Upper lobe of right lung (tissue), 1 donor: ENCODE measurements at places on chromosomes 12 and 14. TPM values are rescaled to one million over a fixed set of nuclear protein-coding genes. Genes with fewer than 3 reads are reported as not detected.

GRCh38 chr12:92786045-92786444 lies 83.3 kb downstream of the PLEKHG7 start:
- peaks cover 6% of the 10 kb centered on the region for H3K4me1 ChIP-seq
- H3K27me3 ChIP-seq: no peaks in the 10 kb centered on the region
- peaks cover 10% of the 10 kb centered on the region for H3K36me3 ChIP-seq
- no peak overlapping the region for H3K27ac ChIP-seq

DNA sequence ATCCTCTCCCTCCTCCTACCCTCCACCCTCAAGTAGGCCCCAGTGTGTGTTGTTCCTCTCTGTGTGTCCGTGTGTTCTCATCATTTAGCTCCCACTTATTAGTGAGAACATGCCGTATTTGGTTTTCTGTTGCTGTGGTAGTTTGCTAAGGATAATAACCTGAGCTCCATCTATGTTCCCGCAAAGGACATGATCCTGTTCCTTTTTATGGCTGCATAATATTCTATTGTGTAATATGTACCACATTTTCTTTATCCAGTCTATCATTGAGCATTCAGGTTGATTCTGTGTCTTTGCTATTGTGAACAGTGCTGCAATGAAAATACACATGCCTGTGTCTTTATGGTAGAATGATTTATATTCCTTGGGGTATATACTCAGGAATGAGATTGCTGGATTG lies 30.5 kb downstream of the JDP2 start:
- H3K36me3 ChIP-seq: peaks cover 41% of the 10 kb centered on the region
- no peak for DNase-seq
- no peak overlapping the region for H3K27ac ChIP-seq

DNA sequence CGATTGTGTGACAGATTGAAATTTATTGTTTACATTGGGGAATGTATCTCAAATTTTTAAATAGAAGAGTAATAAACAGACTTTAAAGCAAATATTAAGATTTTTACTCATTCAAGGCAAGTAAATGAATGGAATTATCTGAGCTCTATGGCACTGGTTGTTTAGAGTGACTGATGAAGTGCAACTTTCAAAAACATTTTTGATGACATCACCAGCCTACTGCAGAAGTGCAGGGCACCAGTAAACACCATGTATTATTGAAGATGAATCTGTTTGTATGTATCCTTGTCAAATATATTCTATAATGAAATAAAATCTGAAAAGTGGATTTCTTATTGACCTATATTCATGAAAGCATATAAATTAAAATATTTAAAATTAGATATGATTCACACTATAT lies 124.0 kb upstream of the EVL start:
- no peak for DNase-seq
- no peak overlapping the region for H3K27ac ChIP-seq
- no peak overlapping the region for H3K4me3 ChIP-seq
- H3K36me3 ChIP-seq: peaks cover 37% of the 10 kb centered on the region
- no peaks in the 10 kb centered on the region for H3K27me3 ChIP-seq

RTL1 gene
- total RNA-seq: not detected

- H3K36me3 ChIP-seq: peaks cover 20% of the 10 kb centered on the region
- H3K27me3 ChIP-seq: no peaks in the 10 kb centered on the region
- H3K4me3 ChIP-seq: no peak overlapping the region
- H3K4me1 ChIP-seq: no peaks in the 10 kb centered on the region
- no peak for DNase-seq
- no peak overlapping the region for H3K27ac ChIP-seq
Measured at GRCh38 chr12:13074396-13075117, 28.9 kb downstream of the GSG1 start.

DNA sequence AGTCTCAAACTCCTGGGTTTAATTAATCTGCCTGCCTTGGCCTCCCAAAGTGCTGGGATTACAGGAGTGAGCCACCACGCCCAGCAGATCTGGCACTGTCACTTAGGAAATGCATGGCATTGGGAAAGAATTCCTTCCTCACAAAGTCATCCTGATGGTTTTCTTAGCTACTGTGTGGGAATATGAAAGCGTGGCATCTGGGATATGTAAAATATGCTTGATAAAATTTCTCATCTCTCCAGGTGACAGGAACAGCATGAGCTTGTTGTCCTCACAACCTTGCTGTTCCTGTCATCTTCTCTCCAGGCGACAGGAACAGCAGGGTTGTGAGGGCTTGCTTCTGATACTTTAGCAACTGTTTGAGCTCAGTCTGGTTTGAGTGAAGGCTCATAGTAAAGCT lies 16.1 kb upstream of the AICDA start:
- no peak overlapping the region for H3K4me3 ChIP-seq
- no peak for DNase-seq
- H3K4me1 ChIP-seq: no peaks in the 10 kb centered on the region
